ENCODE measurements at places on chromosomes 4 and X.

DNA sequence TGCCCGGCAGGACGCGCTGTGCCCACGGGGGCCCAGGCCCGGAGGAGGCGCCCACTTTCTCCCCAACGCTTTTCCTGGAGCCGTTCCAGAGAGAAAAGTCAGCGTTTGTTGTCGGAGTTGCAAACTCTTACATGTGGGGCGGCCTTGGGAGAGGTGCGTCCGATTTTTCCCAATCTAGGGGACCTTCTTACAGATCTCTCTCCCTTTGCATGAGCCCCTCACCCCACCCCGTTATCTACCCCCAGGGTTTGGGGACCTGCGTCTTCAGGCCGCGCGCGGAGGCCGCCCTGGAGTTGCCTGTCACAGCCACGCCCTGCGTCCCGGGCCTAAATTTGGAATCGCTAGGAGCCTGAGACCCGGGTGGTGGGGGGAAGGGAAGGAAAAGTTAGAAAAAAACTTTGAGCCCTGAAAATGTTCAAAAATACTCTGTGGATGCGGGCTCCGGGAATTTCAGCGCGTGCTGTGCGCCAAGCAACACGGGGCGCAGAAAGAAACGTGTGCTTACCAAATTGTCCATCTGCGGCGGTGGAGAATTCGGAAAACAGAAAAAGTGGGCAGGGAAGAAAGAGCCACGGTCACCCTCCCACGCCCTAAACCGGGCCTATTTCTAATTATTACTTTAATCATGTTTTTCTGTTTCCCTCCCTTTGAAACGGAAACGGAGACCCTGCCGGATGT, 587 bp downstream of the CD99 start:
- peak; percentile 21 for DNase-seq

GRCh38 chr4:85994576-85994975, 365.3 kb downstream of the MAPK10 start:
- no peak for DNase-seq

DNA sequence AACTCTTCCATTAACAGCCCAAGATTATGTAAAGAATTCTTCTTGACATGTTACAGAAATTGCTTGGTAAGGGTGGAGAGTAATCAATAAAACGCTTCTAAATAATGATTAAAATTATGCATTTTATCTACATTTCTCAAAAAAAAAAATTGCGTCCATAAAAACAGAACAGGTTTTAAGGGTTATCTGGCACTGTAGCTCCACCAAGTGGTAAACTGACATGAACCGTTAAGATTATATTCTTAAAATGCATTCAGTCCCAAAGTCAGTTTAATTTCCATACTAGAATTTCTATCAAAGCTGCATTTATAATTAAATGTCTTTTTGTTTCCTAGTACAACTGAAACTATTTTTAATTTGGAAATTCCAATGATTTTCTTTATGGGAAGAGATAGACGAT, 214.0 kb upstream of the UGT8 start:
- DNase-seq = peak; percentile 10

- peak; percentile 42 for DNase-seq
These were observed 4.5 kb downstream of the MID1IP1 start for GRCh38 chrX:38805432-38806389.

DNA sequence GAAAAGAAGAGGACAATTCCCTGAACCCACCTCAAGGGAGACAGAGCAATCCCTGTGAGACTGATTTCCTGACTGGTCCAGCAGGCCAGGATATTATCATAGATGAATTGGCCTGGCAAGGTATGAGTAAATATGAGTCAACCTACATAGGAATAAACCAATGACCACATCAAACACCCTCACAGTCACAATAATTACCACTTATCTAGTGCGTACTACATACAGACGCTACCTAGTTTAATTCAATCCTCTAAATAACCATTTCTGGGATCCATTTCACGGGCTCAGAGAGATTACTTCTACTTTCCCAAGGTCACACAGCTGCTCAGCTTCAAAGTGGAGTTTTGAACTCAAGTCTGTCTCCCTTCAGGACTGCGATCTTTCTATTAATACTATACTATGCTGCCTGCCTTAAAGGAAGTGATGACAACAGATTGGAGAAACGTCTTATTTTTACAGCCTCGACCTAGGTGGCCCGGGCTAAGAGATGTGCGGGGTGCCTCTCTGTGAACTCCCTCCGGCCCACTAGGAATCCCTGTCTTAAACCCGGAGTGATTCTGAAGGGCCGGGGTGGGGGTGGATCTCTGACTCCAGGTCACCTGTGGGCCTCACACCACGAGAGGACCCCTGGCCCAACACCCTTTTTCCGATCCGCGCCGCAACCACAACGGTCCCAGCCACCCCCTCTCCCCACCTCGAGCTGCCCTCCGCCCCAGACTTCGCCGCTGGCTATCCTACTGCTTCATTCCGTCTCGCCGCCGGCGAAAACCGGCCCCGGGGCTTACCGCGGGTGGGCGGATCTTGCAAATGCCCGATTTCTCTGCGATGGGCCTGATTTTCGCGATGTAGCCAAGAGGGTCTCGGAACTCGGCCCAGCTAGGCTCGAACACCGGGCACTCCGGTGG, 800 bp downstream of the KDM5C start:
- no peak for DNase-seq

DNA sequence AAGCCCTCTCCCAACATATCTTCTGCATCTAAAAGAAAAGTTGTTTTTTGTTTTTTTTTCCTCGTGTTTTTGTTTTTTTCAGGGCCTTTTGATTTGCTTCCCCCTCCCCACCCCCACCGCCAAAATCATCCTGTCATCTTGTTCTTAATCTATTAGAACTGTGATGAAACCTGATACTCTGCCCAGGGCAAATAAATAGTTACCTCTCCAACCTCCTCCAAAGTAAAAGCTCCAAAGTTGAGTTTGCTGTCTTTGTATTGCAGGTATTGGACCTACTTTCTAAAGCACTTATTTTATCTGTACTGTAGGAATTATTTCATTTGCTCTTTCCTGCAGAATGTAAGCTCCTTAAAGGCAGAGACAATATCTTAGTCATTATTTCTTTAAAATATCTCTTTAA, 172.9 kb downstream of the SOWAHB start:
- DNase-seq = no peak
